ENCODE measurements at places on chromosomes 5 and 9. TPM values are rescaled to one million over a fixed set of nuclear protein-coding genes. Genes with fewer than 3 reads are reported as not detected.

- DNase-seq: no peak
Measured at GRCh38 chr5:85604378-85604777, 1013.4 kb upstream of the COX7C start.

DNA sequence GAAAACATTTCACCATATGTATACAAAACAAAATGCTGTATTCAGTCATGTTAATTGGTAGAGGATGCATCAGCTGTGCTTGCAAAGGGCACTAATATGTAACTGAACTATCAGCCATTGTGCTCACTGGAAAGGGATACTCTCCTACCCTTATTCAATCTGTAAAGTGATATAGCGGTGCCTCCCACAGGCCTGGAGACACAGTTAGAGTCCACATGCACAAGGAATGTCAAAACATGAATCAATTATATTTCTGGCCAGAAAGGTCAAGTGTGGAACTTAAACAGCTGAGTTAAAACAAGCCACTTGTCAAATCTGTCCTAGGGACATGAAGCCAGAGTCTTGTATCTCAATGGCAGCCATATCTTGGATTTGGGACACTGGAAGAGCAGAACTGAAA, 71.2 kb upstream of the IZUMO3 start:
- no peak for DNase-seq

- DNase-seq: no peak
Measured at GRCh38 chr9:88540251-88540763, 5.3 kb downstream of the NXNL2 start.

GRCh38 chr9:113875459-113876150, 504 bp upstream of the ZNF618 start:
- no peak for DNase-seq

DNA sequence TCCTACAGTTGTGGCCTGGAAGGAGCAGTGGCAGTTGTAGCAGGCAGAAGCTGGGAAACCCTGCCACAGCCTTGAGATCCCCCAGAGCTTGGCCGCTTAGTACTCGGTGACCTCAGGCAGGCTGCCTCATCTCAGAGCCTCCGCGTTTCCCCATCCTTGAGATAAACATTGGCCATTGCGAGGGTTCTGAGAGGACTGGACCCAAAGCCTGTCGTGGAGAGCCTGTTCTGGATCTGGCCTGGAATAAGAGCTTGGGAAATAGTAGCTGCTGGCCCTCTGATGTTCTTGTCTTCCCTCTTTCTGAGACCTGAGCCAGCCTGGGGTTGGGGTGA, 1.3 kb downstream of the MIGA2 start:
- DNase-seq: no peak

DNA sequence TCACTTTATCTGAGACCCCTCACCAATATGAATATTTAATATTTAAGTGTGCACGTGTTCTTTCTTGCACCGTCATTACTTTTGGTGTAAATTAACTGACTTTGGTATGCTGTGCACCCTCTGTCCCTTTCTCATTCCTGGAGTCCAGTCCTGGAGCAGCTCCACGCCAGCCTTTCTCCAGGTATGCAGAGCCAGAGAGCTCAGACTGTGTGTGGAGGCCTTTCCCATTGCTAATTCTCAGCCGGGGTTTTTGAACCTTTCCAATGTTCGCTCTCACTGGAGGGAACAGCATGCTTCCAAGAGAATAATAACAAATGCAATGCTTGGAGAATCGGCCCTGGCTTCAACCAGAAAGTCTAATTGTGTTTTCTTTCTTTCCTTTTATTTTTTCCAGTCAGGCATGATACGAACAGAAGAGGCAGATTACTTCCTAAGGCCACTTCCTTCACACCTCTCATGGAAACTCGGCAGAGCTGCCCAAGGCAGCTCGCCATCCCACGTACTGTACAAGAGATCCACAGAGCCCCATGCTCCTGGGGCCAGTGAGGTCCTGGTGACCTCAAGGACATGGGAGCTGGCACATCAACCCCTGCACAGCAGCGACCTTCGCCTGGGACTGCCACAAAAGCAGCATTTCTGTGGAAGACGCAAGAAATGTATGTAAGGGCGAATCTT, 41.7 kb downstream of the ADAMTS16 start:
- no peak for DNase-seq

DNA sequence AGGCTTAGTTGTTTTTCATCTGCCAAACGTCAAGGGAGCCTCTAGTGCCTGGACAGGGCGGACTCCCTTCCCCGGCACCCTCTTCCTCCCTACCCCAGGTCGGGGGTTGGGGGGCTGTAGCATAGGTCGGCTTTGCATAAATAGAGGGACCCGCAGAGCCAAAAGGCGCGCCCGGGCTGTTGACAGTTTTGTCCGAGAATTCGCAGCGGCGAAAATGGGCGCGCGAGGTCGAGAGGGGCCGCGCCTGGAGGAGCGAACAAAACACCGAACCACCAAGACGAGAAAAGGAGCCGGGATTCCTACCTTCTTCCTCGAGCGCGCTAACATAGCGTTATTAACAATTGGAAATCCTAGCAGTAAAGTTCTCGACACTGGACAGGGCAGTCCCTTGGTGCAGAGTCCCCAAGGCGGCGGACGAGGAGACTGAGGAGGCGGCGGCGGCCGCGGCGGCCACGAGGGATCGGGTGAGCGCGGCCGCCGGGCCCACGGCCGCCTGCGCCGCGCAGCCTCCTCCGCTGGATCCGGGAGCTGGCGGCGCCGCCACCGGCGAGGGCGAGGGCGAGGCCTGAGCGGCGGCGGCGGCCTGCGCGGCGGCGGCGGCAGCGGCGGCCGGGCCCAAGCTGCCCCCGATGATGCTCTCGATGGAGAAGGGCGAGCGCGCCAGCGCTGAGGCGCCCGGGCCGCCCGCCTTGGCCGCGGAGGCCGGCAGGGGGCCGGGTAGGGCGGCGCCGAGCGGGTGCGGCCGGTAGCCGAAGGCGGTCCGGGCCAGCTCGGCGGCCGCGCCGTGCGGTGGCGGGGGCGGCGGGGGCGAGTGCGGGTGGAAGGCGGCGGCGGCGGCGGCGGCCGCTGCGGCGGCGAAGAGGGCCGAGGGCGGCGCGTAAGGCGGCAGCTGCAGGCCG, 1.7 kb downstream of the FOXD1 start:
- no peak for DNase-seq

Gene SLC1A1
- total RNA-seq: not detected

Gene PALM2AKAP2
- total RNA-seq: 5.0 TPM

Gene KIF20A
- total RNA-seq: 63.0 TPM

Gene PITX1
- not detected for total RNA-seq

Gene RETREG1
- 7.4 TPM for total RNA-seq

Gene SRP19
- 74.6 TPM for total RNA-seq

Gene SPATA31A3
- not detected for total RNA-seq

Gene TTC23L
- total RNA-seq: 0.32 TPM

Gene KIF24
- total RNA-seq: 7.3 TPM

Gene IFNA13
- not detected for total RNA-seq
